Spinal cord (tissue), 10 donors: ENCODE measurements at places on chromosomes 2 and 18. TPM values are rescaled to one million over a fixed set of nuclear protein-coding genes. Genes with fewer than 3 reads are reported as not detected.

GRCh38 chr2:187462839-187463238 is 14.8 kb upstream of the CALCRL start:
- DNase-seq, result no peak

DNA sequence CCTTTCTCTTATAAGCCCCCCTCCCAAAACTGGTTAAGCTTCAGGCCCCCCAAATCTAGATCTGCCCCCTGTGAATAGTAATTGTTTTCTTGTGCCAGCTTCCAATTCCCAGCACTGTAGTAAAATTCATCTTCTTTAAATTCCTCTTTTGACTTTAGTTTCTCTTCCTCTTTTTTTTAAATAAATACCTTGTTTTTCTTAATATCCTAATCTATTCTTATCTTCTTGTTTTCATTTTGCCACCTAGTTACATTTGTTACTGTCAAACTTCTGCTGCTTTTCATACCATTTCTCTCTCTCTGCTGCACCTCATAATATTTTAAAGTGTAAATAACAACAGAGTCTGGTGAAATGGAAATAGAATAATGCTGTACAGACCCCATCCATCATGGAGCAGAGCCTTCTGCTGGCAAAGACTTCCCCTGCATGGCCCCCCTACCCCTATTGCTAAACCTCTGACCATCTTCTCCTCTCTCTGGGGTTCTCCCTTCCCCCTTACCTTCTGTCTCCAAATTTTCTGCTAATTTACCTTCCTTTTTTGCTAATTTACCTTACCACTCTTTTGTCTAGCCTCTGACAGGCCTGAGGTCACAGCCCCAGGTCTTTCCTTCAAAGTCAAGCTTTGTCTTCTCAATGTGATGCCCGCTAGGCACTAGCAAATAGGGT is 94.9 kb upstream of the PAPOLG start:
- no peak for DNase-seq

- DNase-seq, result no peak
Observed at GRCh38 chr2:101678379-101678778, 19.1 kb upstream of the MAP4K4 start.

- DNase-seq, result no peak
Observed at GRCh38 chr2:102033031-102033749, 41.4 kb downstream of the IL1R2 start.

The PLEKHH2 gene
- 16.2 TPM for polyA plus RNA-seq

DNA sequence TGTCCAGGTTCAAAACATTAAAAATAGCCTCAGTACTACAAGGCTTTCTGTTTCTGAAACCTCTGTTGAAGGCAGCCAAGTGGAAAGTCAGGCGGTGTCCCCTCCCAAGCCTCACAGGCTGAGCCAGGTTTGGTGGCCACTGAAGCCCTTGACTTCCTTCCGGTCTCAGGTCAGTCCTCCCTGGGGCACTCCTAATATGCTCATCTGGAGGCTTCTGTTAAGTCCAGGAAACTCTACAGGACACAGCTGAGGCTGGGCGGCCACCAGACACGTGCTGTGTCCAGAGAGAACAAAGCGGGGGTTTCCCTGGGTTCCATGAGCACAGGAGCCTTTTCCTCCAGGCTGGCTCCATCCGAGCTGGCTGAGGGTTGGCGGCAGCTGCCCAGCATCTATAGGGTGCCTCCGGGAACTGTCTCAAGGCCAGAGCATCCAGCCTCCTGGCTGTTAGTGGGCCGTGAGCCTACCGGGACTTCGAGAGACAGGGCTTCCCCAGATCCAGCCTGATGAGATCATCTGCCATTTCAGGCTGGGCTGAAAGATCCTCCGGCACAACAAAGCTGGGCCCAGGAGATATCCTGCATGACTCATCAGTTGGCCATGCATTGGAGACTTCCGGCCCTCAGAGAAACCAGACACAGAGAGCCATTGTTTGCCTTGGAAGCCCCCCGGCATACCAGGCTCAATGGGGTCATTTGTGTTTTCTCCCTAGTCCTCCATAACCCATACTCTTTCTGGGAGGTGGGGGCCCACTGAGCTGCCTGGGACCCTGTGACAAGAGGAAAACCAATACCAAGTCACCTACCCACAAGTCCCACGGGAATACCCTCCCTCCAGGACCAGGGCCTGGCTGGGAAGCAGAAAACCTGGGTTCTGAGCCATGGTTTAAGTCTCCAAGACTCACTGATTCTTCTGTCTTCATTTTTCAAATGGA is 71.7 kb downstream of the HS1BP3 start:
- DNase-seq, result no peak

DNA sequence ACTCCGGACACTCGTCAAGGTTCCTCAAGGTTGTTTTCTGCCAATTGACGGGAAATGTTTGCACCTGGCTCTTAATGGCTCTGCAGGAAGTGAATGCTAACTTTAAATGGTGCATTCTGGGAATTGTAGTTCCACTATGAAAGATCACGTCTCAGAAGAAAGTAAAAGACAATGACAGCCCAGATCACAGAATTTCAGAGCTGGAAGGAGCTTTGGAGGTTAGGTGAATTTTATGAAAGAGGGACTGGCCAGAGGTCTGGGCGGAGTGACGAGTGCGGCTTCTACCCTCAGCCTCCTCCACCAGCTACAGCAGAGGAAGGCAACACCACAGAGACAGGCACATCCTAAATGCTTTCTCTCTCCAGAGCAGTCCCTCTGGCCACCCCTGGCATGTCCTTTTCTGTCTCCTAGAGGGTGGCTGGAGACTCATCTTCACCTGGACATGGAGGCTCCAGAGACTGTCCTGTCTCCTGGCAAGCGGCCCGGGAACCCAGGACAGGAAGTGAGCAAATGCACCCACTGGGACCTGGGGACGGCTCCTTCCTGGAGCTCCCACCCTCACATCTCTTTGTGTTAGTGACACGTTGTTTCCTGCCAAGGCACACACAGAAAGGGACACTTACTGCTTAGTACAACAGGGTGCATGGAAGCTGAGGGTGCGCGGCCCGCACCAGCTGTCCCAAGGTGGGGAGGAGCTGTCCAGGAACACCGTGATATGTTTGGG is 19.4 kb downstream of the THAP4 start:
- DNase-seq, result no peak

GRCh38 chr2:199552141-199552540 is 94.4 kb upstream of the SATB2 start:
- no peak for DNase-seq

DNA sequence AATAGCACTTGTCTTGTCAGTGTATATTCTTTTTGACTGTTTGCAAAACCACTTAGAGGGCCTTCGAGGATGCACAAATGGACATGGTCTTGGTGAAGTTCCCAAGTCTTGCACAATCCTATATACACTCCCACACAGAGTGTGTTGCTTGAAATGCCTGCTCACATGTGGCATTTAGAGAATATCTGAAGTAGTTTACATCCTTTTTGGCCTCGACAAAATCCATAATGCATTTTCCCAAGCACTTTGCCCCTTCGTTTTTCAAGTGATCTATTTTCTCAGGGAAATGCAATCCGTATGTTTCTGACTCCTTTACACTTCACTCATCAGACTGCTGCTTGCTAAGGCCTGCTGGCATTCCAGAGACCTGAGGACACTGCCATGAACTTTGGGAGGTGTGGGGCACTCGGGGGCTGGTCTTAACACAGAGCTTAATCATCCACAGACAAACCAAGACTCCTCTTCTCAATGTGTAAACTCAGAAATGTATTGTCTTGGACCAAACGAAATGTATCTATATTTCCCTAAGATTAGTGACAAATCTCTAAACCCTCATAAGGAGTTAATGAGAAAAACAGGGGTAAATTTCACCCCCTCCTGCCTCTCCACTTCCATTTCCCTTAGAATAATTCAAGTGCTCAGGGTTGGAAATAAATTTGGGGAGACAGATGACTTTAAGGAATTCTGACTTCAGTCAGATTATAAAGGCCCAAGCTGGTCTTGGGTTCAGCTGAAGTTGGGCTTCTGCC is 219.3 kb upstream of the APCDD1 start:
- DNase-seq, result no peak

GRCh38 chr2:241123816-241124536 is 21.9 kb upstream of the MTERF4 start:
- DNase-seq, result no peak

- DNase-seq, result no peak
Observed at GRCh38 chr2:95021847-95022246, 3.7 kb upstream of the MAL start.

GRCh38 chr2:20484810-20485611 is 38.1 kb downstream of the RHOB start:
- DNase-seq, result no peak

DNA sequence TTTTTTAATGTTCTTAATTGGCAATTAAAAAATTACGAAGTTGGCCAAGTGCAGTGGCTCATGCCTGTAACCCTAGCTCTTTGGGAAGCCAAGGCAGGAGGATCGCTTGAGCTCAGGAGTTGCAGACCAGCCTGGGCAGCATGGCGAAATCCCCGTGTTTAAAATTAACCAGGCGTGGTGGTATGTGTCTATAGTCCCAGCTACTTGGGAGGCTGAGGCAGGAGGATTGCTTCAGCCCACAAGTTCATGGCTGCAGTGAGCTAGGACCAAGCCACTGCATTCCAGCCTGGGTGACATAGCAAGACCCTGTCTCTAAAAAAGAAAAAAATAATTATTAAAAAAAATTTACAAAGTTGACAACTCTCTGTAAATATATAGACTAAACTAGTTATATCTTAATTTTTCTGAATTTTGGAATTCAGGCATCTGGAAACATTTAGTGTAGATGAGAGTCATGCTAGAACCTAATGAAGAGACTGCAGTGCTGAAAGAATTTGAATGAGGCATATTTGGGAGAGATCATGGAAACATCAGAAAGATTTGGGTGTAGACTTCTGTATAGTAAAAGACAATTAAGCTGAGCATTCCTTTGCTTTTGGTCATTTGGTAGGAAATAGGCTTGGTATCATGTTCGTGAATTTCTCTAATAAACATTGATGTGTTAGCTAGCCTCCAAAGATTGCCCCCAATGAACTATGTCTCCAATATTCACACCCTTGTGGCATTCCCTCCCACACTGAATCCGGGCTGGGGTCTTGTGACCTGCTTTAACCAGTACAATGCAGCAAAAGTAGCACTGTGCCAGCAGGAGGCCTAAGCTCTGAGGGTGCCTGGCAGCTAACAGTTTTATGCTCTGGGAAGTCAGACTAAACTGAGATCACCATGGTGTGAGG is 4.2 kb upstream of the ROCK1 start:
- no peak for DNase-seq

GRCh38 chr2:234869969-234870368 is 81.8 kb upstream of the SH3BP4 start:
- no peak for DNase-seq

The ATP6V1C2 gene
- polyA plus RNA-seq, result 3.5 TPM

DNA sequence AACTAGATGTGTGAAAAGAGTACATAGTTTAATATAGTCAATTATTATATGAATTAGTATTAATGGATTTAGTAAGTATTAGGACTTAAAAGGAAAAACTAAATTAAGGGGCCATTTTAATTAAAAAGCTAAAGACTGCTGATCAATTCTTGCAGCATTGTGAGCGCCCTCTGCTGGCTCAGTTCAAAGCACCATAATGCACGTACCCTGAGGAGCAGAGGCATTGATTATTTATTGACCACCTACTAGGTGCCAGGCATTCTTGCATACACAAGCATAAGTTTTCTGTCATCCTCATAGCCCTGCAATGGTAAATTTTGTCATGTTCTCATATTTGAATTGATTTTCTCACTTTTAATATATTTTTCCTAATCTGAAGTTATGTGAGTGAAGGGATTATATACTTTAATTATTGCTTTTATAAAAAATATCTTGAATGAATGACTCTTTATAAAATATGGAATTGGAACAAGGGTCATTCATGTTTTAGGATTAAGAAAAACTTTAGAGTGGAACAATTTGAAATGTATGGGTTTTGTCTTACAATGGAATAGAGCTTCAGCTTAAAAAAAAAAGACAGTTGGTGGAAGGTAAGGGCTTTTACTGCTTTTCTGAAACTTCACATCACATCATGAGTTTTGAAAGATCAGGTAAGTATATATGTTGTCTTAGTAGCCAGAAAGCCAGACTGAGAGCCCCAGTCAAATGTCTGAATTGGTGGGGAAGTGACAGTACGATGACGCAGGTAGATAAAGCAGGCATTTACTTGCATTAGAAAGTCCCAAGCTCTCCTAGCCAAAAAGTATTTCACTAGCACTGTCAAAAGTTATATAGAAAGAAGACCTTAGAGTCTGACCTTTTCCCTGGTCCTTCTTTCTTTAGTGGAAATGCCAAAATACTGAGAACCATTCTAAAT is 9.7 kb downstream of the ITGA4 start:
- DNase-seq, result no peak

GRCh38 chr18:23386317-23386716 is 66.8 kb upstream of the RIOK3 start:
- no peak for DNase-seq

DNA sequence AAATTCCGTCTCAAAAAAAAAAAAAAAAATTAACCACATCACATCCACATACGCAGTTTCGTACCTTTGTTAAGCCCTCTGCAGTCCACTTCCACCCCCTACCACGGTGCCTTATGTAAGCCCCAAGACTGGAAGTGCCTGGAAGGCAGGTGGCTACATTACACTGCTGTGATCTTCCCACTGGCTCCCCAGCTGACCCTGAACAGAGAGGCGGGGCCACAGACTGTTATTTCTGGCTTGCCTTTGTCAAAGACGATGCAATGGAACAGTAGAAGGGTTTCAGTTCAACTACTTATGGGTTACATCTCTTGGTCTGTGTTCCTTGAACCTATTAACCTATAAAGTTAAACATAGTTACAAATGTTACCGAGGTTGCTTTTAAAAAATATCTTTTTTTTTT is 15.7 kb upstream of the COX7A2L start:
- DNase-seq, result no peak

DNA sequence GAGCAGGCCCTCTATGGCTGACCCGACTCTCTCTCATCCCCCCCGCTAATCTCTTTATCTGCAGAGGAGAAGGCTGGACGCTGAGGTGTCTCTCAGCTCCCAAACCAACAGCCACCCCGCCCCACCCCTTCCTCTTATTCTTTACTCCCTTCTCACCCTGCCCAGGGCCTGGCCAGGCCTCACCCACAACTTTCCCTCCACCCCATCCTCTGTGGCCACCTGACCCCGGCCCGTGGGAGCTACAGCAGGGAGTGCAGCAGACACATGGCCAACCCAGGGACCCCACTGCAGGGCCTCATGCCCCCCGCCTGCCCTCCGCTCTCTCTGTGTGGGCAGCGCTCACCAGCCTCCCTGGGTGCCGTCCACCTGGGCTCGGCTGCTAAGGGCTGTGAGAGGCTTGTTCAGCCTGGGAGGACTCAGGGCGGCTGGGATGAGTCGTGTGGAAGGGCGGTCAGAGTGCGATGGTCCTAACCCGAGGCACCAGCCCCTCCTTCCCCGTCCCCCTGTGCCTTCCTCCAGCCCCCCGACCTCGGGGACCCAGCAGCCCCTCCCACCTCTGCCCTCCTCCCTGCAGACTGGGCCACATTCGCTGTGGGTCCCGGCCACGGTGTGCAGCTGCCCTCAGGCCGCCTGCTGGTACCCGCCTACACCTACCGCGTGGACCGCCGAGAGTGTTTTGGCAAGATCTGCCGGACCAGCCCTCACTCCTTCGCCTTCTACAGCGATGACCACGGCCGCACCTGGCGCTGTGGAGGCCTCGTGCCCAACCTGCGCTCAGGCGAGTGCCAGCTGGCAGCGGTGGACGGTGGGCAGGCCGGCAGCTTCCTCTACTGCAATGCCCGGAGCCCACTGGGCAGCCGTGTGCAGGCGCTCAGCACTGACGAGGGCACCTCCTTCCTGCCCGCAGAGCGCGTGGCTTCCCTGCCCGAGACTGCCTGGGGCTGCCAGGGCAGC is 6.8 kb downstream of the NEU4 start:
- no peak for DNase-seq

- DNase-seq, result no peak
Observed at GRCh38 chr2:235908826-235909225, 259.4 kb downstream of the GBX2 start.

- DNase-seq, result no peak
Observed at GRCh38 chr18:34543945-34544344, 166.2 kb upstream of the DTNA start.

GRCh38 chr2:199444749-199445148 is 13.0 kb downstream of the SATB2 start:
- no peak for DNase-seq

The C2orf42 gene
- polyA plus RNA-seq, result 16.4 TPM
